ENCODE measurements at places on chromosomes 6 and 20.

DNA sequence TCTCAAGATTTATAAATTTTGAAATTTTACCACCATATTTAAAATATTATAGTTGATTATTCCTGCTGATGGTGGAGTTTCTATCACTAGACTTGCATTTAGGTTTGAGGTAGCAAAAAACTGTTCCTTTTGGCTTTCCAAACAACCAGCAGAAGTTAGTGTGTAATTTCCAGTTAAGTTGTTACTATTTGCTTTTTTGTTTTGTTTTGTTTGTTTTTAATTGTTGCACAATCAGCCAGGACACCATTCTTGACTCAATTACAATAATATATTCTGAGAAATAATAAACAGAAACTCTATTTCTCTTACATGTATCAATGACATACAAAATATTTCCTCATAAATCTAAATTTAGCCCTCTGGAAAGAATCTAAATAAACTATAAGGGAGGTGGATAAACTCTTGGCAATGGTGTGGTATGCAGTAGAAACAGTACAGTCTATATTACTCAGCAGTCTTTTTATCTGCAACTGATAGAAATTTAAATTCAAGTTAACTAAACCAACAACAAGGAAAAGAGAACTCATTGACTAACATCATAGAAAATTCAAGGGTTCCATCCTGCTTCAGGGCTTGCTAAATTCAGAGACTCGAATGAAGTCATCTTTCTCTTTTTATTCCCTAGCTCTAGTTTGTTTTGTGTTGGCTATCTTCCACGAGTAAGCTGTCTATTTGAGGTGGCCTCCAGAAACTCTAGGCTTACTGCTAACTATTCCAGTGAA lies 19.4 kb upstream of the COL19A1 start:
- DNase-seq, result no peak

GRCh38 chr20:63483834-63484233 lies 11.4 kb upstream of the KCNQ2 start:
- DNase-seq, result no peak

DNA sequence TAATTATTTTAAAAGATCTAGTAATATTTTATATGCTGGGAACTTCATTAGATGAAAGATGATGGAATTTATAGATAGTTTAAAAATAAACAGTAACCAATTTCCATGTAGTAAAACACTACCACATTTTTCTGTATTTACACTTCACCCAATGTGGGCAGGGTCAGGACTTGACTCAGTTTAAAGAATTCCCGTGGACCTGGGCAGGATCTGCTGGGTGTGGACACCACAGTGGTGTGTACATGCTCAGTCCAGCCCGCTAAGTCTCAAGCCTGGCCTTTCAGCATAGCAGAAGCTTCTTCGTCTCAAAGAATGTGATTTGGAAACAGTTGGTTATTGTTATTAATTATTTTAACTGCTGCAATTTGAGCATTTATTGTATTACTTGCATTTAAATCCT lies 364.2 kb downstream of the SYNE1 start:
- peak; percentile 68 for DNase-seq

GRCh38 chr6:148611213-148611612 lies 135.6 kb upstream of the UST start:
- DNase-seq, result peak; percentile 81

DNA sequence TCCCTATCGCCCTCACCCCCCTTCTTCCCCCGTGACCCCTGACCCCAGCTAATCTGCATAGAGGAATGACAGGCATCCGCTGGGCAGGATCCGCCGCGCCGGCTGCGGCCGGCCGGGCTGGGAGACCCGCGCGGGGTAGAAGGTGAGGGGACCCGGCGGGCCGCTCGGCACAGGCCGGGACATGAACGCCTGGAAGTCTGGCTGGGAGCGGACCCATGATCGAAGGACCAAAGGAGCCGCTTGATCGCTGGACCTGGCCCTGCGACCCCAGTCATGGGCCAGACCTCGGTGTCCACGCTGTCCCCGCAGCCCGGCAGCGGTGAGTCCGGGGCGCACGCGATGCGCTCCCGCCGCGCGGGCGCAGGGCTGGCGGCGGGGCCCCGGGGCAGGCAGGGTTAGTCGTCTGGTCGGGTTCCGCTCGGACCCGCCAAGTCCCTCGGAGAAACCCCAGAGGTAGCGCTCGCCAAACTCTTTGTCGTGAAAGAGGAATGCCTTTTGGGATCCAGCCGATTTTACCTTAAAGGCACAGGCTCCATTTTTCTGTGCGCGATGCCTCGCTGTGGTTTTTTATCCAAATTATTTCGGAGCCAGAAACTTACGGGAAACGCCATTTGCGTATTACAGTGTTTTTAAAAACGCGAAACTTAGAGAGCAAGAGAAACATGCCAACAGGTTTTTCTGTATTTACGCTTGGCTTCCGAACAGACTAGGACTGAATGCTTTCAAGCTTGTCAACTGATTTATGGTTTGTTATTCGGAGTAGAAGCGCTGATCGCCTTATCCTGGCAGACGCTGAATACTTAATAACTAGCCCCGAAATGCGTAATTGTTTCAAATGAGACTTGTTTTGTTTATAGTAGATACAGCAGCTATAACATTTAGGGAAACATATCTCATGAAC lies at the start of gene PHACTR2:
Gene PHACTR2 (plus strand): TSS at position 75 of the 901 bp plus-strand sequence. CDS start 199 bp downstream, at position 274.
- peak; percentile 89 for DNase-seq

Data from astrocyte of the hippocampus (primary cell).